Renal pelvis (tissue), 12 donors: ENCODE measurements at places on chromosomes 3 and 15.

DNA sequence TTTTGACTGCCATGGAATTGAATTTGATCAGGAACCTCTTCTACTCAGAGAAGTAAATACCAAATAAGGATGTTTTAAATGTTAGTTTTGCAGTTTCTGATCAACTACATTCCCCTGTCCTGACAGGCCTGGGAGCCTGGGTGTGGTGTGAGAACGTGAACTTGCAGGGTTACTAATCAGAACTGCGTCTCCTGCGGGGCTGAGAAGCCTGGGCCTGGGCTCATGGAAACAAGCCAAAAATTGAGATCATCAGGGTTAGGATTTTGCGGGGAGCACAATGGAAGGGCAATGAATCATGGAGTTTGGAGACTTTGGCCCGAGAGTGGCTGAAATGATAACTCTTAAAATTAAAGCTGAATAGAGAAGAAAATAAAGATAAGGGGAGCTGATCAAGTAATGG lies 47.8 kb upstream of the C3orf70 start:
- DNase-seq: no peak

DNA sequence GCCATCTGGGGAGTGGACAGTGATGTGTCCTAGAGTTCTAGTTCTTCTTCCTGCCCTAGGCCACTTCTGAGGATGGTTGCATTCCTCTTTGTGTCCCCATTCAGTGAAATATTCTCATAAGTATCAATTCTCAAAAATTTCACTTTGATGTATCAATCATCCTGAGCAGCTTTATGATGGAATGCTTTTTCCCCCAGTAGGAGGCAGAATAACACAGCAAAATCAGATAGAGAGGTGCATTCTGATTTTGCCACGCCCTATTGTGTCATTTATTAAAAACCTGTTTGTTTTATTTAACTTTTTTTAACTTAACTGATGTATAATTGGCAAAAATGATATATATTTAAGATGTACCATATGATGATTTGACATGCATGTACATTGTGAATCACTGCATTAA lies 656.0 kb upstream of the GRM7 start:
- no peak for DNase-seq

- DNase-seq: no peak
These were observed 172.6 kb downstream of the PLCL2 start for GRCh38 chr3:17057321-17057720.

GRCh38 chr15:101500865-101501551 lies 11.5 kb upstream of the PCSK6 start:
- DNase-seq: no peak

GRCh38 chr15:49189631-49190030 lies 19.6 kb downstream of the GALK2 start:
- no peak for DNase-seq

GRCh38 chr3:197425485-197426120 lies 127.2 kb upstream of the DLG1 start:
- DNase-seq: no peak

GRCh38 chr3:166471074-166471767 lies 634.0 kb upstream of the BCHE start:
- no peak for DNase-seq

DNA sequence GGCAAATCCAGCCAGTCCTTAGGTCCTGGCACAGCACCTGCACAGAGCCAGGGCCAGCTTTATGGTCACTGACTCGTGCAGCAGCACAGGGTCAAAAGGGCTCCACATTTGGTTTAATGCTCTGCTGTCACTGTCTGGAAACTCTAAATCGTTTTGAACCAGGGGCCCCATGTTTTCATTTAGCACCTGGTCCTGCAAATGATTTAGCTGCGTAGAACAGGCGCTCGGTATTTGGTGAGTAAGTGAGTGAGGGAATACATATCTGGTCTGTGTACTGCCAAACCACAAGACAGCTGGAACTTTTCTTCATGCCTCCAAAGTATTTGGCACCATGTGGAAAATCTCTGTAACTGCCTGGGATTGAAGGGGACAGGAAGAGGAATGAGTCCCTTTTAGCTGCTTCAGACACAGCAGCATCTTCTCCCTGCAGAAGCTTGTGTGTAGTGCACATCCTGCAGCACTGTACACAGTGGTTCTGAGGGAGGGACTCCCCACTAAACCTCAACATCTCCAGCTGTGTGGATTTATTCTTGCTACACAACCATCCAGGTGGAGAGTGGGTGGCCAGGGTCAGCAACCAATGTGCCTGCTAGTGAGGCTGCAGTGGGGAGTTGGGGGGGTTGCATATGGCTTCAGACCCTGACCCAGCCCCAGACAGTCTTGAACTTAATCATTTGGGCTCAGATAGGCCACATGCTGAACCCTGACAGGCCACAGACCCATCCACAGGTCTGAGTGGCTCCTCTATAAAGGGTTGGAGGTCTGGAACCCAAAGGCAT lies 1.1 kb downstream of the SH2D7 start:
- DNase-seq: peak; percentile 78

DNA sequence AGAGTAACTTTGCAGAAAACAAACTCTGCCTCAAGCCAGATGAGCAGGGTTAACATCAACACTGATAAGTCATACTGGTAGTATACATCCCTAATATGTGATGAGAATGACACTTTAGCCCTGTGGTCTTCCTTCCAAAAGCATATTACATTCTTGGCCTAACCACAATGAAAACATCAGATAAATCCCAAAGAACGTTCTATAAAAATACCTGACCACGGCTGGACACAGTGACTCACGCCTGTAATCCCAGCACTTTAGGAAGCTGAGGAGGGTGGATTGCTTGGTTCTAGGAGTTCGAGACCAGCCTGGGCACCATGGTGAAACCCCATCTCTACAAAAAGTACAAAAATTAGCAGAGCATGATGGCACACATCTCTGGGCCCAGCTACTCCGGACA lies 4.7 kb downstream of the TMCC1 start:
- DNase-seq: no peak

DNA sequence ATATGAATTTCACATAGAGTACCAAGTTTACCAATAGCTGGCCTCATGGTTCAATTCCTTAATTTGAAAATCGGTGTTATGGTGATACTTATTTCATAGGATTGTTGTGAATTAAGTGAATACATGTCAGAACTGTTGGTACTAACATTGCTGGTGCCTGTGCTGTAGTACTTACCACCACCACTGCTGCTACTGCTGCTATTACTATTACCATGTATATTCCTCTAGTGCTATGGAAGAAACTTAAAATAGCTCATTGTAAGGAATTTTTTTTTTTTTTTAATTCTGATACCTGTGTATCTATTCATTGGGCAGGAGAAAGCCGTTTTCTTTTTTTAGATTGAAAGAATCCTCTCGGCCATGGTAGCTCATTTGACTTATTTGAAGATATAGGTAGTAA lies 3.6 kb downstream of the FYTTD1 start:
- no peak for DNase-seq
